ENCODE measurements at places on chromosomes 6 and 20.

DNA sequence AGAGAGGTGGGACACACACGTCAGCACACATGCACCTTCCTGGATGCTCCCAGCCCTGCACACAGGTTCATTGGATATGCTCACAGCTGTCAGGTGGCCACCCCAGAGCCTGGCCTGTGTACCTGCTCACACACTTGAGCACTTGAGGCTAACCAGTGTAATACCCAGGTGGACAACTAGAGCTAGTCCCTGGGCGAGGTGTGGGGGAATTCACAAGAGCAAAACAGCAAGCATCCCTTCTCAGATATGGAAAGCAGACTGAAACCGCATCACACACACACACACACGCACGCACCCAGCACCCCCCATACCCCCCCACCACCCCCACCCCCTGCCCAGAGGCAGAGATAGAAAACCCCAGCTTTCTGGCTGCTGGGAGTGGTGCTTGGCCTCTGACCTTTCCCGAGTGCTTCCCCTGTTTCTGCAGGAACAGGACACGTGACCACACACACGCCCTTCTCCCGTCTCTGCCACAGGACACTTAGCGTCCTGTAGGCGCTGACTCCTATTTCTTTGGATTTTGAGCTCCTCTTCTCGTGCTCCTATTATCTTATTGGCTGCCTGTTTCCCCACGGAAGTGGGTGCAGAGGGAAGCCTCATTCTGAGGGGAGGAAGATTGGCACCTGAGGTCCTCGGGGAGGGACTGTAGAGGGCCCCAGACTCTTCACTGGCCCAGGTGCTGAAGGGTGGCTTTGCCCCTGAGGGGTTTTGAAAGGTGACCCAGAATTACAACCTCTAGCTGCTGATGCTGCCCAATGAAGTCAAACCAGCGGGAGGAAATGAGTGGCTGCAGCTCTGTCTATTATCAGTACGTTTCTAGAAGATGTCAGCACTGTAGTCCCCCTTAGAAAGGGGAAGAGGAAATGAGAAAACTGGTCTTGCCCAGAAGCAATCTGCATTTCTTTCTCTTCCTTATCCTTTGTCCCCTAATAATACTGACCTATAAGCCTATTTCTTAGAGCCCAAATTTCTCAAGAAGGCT is 65.8 kb downstream of the SYTL3 start:
- DNase-seq: no peak

- no peak for DNase-seq
These were observed 73.9 kb downstream of the JPH2 start for GRCh38 chr20:44112889-44113617.

DNA sequence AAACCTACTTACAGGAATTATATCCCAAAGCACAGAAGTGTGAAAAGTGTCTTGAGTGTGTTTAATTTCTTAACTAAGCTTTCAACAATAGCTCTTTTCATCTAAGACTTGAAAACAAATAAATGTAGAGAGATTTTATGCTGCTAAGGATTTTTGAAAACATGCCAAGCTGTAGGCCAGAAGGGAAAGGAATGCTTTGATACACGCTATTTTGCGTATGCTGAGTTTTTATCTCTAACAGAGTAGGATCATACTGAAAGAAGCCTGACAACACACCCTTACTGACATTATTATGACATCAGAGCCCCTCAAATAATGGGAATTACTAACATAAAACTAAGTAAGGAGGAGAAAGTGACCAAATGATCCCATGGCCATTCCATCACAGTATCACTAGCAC is 265.5 kb downstream of the KHDC1L start:
- DNase-seq: no peak

DNA sequence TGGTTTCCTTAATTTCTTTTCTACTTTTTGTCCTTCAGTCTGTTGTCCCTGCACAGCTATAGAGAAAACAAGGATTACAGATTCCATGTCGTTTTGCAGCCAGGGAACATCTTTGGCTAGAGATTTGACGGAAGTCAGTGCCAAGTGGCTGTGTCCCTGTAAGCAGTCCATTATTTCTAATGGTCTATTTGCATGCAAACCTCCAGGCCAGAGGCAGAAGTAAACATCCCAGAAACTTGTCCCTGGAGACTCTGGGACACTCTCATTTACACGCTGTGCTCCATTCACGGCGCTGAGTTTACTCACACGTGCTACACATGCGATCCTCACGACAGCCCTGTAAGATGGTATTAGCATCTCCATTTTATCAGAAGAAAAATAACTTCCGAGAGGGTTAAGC is 355.5 kb downstream of the PRKN start:
- no peak for DNase-seq

GRCh38 chr20:50292591-50293283 is 102.1 kb downstream of the CEBPB start:
- no peak for DNase-seq

DNA sequence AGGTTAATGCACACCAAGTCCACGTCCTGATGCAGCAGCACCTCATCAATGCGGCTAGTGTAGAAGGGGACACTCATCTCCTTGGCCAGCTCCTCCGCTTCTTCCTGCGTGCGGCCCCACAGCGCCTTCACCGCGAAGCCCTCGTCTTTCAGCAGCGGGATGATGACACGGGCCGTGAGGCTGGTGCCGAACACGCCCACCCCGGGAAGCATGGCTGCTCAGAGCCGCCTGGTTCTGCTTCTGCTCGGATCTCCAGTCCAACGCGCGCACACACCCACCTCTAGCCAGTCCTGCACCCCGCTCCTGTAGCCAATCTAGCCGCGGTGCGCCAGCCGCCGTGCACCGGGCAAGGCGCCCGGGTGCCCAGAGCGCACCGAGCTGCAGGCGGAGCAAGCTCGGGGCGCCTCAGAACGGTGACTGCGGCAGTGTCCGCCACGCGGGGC is 700 bp downstream of the GFOD1 start:
- no peak for DNase-seq

DNA sequence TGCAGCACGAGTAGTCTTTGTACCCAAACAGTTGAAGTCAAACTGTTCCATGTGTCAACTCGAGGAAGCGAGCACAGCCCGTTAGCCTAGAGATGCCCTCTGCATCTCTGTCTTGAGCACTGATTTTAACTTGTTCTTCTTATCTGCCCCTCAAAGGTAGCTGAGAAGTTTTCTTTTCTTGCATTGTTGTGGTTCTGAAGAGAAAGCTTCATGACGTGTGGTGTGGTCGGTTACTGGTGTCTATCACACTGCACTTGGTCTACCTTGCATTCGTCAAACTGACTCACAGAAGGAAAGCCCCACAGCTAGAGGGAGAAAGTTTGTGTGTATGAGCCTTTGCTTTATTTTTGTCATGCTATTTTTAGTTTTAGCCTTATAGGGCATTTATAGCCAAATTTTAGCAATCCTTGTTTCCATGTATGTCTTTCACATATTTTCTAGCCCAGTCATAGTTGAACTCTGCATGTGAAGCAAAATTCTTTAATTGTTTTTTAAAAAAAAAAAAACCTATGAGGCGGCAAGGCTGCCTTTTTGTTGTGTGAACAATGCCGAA is 115.1 kb downstream of the JAG1 start:
- no peak for DNase-seq

DNA sequence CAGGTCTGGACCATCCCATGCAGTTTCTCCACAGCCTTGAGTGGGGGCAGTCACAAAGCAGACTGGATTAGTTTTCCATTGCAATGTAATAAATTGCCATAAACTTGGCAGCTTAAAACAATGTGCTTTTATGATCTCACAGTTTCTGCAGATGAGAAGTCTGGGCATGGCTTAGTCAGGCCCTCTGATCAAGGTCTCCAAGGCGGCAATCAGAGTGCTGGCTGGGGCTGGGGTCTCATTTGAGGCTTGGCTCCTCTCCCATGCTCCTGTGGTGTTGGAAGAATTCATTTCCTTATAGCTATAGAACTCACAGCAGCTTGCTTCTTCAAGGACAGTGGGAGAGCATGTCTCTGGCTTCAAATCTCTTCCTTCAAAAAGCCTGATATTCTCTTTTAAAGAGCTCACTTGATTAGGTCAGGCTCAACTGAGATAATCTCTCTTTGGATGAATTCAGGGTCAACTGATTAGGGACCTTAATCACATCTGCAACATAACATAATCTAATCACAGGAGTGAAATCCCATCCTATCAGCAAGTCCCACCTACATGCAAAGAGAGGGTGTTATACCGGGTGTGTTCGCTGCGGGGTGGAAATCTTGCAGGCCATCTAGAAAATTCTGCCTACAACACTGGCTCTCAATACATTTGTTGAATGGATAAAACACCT is 77.4 kb upstream of the SULF2 start:
- no peak for DNase-seq

GRCh38 chr20:35556871-35557270 is 15.0 kb downstream of the ERGIC3 start:
- no peak for DNase-seq

- no peak for DNase-seq
These were observed 67.6 kb downstream of the SLC22A2 start for GRCh38 chr6:160190973-160191372.

- DNase-seq: no peak
These were observed 118.7 kb downstream of the ATG5 start for GRCh38 chr6:106206905-106207304.

DNA sequence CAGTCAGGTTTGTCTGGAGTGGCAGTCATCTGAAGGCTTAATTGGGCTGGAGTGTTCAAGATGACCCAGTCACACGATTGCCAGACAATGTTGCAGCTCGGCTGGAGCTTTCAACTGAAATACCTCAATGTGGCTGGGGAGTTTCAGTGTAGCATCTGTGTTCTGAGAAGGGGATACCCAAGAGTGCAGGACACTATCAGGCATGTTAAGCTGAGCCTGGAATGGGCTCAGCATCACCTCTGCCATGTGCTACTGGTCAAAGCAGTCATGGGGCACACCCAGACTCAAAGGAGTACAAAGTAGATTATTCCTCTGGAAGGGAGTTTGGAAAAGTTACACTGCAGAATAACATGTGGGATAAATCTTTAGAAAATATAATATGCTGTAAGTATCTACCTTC is 363.9 kb downstream of the KIF16B start:
- DNase-seq: no peak

DNA sequence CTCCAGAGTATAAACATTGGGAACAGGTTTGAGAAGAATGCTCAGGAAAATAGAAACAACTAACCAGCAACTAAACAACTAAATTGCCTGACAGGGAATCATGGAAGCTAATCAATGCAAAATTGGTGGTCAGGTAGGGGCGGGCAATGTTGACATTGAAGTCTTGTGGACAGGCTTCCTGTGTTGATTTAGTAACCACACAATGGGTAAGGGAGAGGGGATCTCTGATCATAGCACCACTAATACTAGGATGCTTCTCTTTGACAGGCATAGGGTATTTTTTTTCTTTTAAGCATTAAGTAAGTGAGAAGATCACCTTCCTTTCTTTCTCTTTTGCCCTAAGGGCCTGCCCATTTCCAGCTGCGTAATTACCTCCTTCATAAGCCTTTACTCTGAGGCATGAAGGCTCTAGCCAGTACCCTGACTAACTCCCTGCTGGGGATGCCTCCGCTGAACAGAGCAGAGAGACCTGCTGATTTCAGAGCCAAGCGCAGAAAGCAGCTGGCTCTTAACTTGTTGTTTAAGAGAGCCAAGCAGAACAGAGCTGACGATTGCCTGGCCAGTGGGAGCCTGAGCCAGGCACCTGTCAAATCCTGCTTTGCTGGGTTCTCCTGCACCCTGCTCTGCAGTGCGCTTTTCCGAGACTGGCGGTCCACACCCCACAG is 118.7 kb downstream of the BMP2 start:
- DNase-seq: no peak

GRCh38 chr6:87661016-87661415 is 41.0 kb downstream of the AKIRIN2 start:
- no peak for DNase-seq

- DNase-seq: no peak
These were observed 83.1 kb downstream of the MRPL14 start for GRCh38 chr6:44044154-44044539.

DNA sequence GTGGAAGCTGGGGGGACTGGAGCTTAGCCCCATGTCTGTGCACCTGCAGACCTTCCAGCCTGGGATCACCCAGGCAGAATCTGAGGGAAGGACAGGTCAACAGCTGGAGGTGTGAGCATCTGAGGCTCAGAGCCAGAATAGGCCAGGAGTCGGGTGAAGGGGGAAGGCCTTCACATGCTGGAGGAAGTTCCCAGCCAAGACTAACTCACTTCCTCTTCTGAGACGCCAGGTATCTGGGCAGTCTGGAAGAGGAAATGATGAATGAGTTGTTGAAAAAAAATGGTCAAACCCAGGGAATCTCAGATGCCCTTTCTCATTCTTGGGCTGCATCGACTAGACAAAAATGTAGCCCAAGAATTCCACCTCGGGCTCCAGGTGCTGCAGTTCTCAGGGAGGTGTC is 73.6 kb upstream of the TIAM2 start:
- DNase-seq: no peak

- no peak for DNase-seq
These were observed 36.1 kb downstream of the PREX1 start for GRCh38 chr20:48791666-48792071.

GRCh38 chr6:98272060-98272459 is 562.3 kb upstream of the POU3F2 start:
- no peak for DNase-seq

GRCh38 chr6:119658917-119659316 is 309.4 kb upstream of the MAN1A1 start:
- DNase-seq: no peak

GRCh38 chr6:29517728-29518440 is 30.1 kb upstream of the MAS1L start:
- DNase-seq: no peak

- DNase-seq: no peak
These were observed 202.1 kb downstream of the ANKRD60 start for GRCh38 chr20:58026361-58026760.

DNA sequence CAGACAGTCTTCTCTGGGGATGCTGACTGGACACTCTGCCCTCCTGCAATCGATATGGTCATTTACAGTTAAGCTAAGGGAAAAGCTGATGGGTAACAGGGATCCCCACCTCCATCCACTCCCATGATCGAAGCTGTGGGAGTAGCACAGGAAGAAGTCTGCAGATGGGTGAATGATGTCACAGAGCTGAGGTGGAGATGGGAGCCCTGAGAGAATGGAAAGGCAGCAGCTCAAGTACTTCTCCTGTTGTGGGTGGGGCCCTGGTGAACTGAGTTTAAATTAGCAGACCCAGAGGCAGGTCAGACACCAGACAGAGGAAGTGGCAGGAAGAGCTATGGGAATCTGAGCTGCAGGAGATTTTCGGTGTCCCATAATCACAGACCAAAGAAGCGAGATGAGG is 29.0 kb downstream of the HDGFL1 start:
- DNase-seq: no peak
